ENCODE measurements at places on chromosomes 7 and 10.

DNA sequence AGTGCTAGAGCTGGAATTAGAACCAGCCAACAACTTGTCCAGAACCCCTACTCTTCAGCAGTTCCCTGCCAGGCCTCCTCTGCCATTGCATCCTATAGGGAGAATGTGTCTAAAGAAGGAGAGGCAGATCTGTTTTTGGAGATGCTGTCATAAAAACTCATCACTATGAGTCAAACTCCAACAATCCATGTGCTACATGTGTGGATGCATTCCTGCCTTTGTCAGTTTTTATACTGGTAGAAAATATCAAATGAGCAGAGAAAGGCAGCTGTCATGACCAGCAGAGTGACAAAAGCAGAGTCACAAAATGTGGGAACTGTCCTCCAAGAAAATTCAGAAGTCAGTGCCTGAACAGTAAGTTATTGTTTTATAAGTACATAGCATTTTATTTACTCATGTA is 93.0 kb downstream of the ABLIM1 start:
- no peak for DNase-seq

DNA sequence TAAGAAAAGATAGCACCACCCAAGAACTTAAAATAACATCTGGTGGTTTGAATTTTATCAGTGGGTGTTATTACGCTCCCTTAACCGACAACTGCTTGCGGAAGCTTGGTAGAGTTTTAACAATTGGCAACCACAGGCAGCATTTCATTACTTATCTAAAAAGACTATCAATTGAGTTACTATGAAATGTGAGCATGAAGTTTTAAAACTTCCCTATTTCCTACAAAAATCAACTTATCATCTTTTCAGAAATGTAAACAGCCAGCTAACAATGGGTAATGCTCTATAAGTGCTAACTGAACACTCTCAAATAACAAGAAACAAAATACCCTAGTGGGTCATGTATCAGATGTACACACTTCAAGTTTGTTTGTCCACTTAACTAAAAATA is 68.8 kb downstream of the OSBPL3 start:
- no peak for DNase-seq

DNA sequence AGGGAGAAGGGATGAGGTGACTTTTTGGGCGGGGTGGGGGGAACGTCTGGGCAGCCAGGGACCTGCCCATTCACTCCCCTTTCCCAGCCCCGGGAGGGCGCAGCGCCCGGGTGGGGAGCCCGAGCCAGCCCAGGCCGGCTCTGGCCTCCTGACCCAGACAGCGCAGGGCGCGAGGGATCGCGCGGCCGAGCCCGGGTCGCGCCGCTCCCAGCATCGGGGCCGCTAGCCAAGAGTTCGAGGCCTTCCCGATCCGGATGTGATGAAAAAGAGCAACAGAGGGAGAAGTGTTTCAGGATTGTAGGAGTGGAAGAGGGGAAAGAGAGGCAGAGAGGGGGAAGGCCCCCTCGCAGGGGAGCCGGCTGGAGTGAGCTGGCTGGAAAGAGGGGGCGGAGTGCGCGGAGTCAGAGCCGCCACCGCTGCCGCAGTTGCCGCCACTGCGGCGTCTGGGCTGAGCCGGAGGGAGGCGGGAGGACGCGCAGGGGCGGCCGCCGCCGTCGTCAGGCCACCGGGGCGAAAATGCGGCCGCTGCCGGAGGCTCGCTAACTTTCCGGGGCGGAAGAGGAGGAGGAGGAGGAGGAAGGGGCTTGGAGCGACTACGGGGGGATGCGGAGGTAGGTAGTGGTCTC is at the start of gene MDFIC:
TSS of gene MDFIC (plus strand) at position 69 of the 626 bp plus-strand sequence. CDS start 940 bp downstream, outside the sequence.
- DNase-seq = peak; percentile 63

DNA sequence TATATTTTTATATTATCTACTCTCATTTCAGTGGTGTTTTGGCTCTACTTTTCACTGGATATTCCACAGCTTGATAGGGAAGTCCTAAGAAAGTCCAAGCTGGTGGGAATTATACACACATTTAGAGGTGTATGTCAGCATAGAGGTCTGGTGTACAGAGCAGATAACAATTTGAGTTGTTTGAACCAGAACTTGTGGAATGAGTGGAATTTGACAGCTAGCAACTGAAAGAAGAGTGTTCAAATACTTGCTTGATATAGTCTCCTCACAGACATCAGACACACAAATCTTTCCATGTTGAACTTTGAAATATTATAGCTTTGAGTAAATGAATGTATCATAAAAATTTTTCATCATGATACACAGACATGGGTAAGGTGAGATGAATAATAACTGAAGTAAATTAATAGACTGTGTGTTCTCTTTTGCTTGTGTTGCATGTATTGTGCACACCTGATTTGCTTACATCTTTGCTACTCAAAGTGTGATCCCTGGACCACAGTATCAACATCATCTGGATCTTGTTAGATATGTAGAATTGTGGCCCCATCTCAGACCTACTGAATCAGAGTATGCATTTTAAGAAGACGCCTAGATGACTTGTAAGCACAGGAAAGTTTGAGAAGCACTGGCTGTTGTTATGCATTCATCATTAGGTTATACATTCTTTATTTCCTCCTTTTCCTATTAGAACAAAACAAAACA is 91.5 kb downstream of the ABCA13 start:
- no peak for DNase-seq

GRCh38 chr10:60465801-60466200 is 76.1 kb upstream of the ANK3 start:
- DNase-seq = no peak

- DNase-seq = no peak
These were observed 1360.7 kb upstream of the CELF2 start for GRCh38 chr10:9656996-9657395.

GRCh38 chr10:65952086-65952485 is 973.8 kb upstream of the LRRTM3 start:
- no peak for DNase-seq

GRCh38 chr10:5945561-5946418 is 31.6 kb downstream of the IL15RA start:
- no peak for DNase-seq

- no peak for DNase-seq
These were observed 407.5 kb upstream of the PRKCQ start for GRCh38 chr10:6987536-6987945.

DNA sequence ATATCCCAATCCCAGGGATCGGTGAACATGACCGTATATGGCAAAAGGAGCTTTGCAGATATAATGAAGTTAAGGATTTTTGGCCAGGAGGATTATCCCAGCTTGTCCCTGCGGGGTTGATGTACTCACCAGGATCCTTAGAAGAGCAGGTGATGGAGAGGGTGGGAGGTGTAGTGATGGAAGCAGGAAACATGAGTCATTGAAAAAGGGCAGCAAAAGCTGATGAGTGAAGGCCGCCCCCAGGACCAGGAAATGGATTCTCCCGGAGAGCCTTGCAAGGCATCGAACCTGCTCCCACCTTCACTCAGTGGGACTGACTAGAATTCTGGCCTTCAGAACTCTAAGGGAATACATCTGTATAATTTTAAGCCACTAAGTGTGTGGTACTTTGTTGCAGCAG is 5.2 kb upstream of the NUPR2 start:
- DNase-seq = no peak

DNA sequence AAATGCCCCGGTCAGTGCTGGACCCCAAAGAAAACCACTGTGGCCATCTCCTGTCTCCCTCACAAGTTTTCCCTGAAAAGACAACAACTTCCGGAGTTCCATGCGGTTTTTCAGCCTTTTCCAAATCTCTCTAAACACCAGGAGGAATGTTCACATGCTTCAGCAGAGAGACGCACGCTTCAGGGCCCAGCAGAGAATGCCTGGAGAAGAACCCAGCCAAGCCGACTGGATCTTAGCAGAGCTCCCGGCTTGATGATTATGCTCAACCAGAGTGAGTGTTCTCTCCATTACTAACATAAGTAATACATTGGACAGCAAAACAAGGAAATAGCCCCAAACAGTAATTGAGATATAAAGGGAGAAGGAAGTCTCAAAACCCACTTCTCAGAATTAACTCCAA is 17.9 kb downstream of the PRKCQ start:
- DNase-seq = no peak

DNA sequence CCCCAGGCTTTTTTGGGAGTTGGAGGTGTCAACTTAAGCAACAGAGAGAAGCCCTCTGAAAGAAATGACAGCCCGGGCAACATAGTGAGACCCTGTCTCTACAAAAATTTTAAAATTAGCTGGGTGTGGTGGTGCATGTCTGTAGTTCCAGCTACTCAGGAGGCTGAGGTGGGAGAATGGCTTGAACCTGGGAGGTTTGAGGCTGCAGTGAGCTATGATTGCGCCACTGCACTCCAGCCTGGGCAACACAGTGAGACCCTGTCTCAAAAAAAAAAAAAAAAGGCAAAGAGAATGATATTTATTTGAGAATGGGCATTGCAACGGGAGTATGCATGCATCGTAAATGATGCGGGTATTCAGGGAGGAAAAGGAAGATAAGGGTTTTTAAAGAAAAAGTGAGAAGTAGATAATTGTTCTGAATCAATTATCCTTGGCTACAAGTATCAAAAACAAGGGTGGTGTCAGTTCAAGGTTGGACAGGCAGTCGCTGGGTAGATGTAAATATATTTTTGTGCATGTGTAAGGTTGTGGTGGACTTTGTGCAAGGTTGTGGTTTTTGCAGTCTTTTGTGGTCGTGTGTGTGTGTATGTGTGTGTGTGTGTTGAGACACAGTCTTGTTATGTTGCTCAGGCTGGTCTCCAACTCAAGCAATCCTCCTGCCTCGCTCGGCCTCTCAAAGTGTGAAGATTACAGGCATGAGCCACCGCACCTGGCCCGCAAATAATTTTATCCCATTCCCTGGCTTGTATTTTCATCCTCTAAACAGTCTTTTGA is 65.6 kb downstream of the COL26A1 start:
- DNase-seq = no peak

GRCh38 chr10:83990126-83990525 is 149.2 kb upstream of the GHITM start:
- DNase-seq = no peak

DNA sequence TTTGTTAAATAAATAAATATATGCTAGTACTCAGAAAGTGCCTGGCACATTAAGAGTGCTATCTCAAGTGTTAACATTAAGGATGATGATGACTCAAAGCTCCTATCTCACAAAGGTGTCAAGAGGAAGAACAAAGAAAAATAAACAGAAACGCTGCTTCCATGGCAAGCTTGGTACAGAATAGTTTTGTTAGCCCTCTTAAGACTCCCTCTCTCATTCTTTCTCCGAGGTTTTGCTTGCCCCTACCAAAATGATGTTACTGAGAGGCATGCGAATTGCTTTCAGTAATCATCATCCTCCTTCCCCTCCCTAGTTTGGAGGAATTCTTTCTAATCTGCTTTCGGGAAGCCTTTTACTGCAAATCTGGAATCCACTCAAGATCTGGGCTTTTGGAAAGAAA is 96.7 kb downstream of the SORCS1 start:
- no peak for DNase-seq

- no peak for DNase-seq
These were observed 42.6 kb downstream of the PWWP2B start for GRCh38 chr10:132439424-132440163.

DNA sequence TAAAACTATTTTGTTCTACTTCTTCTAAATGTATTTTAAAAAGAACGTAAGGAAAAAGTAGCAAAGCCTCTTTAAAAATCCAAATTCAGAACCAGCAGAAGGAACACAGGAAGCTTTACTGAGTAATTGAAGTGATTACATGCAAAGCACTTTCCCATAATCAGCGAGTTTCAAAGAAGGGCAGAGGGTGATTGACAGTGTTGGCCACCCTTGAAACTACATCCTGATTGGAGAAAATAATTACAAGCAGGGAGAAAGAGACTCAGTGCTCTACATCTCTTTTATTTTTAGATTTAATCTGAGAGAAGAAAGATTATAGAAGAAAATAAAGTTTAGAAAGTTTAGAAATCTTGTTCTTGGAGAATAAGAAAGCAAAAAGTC is 20.3 kb upstream of the HGF start:
- DNase-seq = no peak

DNA sequence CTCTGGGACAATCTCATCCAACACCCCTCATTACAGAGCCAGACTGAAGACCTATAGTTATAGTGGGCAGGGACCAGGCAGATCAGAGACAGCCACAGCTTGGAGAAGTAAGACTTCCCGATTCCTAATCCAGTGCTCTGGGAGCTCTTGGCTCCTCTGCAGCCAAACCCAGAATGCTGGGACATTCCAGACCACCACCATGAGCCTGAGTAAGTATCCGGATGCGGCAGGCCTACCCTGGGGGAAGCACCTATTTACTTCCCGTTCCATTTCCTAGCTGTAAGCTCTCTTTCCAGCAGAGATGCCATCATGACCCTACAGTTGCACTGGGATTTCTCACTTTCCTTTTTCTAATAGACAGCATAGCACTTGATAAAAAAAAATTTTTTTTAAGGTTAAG is 16.4 kb downstream of the HIP1 start:
- no peak for DNase-seq

GRCh38 chr10:32995066-32995622 is 37.1 kb upstream of the ITGB1 start:
- no peak for DNase-seq

GRCh38 chr10:106560925-106561640 is 603.4 kb downstream of the SORCS1 start:
- no peak for DNase-seq

DNA sequence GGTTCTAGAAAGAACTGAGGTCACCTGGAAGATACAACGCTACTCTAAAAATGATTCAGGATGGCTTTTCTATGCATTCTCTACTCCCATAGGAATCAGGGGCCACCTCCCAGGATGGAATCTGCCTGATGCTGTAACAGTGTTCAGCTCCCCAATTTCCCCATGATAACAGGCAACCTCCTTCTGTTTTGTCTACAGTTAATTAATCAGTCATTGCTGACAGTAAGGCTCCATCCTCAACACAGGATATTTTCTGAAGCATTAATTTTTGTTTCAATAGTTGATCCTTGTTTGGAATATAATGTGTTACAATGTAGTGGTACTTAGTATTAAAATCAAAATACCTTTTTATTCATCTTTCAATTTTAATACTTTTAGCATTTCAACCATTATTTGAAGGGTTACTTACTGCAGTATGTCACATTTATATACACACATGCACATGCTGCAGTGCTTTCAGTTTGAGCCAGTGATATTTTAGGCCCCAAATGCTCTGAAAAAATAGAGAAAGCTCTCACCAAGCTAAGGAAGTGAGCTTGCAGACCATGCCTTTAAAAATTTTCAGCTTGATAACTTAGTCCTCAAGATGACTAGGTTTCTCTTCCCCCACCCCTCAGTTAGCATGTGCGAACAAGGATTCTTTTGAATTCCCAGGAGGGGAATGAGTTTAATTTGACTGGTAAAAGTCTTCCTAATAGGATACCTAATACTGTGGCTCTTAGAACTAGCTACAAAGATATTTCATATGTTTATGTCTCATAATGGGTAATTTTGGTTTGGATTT is 592 bp upstream of the PIK3CG start:
- DNase-seq = no peak

GRCh38 chr7:139799586-139799985 is 21.8 kb upstream of the HIPK2 start:
- no peak for DNase-seq

DNA sequence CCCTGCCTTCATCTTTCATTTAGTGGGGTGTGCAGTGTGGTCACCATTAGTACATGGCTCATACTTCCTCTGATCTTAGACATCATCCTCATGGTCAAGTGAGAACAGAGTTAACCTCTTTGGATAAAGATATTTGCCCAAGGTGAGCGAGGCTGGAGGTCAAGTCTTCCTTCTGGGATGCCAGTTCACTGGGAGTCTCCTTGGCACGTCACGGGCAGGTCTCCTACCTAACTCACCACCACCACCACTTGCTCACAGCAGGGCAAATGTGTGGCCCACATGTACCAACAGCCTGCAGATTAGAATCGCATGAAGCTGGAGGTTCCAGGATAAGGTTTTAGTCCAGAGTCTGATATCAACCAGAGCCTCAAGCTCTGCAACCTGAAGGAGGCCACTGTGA is 164.6 kb downstream of the USP6NL start:
- no peak for DNase-seq

Data from activated CD4-positive, alpha-beta T cell treated with anti-CD3 and anti-CD28 coated beads, Interleukin-2, amount 50 U/mL, for 1 hour (primary cell).